Pancreas (tissue), 10 donors: ENCODE measurements at places on chromosomes 1 and 21. TPM values are rescaled to one million over a fixed set of nuclear protein-coding genes. Genes with fewer than 3 reads are reported as not detected.

DNA sequence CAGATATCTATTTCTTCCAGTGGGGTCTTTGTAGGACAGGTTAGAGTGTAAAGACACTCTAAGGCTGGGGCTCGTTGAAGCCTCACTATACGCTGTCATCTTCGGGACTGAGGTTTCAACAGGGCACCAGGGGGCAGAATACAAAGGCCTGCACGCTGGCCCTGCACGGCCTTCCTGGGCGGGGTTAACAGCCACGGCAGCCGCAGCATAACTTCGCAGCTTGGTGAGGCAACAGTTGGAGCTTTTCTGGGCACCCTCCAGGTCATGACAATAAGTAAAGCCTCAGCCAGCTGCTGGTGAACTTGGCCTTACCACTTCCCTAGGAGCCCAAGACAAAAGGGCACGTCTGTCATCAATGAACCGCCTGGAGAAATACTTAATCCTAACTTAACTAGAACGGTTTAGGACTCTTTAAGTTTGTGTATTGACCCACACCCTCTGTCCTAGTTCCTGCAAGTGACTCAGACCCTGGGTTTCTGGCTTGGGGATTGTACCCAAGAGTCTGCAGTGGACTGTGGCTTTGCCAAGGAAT, 2.3 kb upstream of the RUNX1 start:
- peak; percentile 79 for DNase-seq
- H3K4me1 ChIP-seq, result no peaks in the 10 kb centered on the region
- H3K4me3 ChIP-seq, result no peak overlapping the region
- no peaks in the 10 kb centered on the region for H3K27me3 ChIP-seq
- H3K36me3 ChIP-seq, result no peaks in the 10 kb centered on the region
- no peak overlapping the region for H3K27ac ChIP-seq

DNA sequence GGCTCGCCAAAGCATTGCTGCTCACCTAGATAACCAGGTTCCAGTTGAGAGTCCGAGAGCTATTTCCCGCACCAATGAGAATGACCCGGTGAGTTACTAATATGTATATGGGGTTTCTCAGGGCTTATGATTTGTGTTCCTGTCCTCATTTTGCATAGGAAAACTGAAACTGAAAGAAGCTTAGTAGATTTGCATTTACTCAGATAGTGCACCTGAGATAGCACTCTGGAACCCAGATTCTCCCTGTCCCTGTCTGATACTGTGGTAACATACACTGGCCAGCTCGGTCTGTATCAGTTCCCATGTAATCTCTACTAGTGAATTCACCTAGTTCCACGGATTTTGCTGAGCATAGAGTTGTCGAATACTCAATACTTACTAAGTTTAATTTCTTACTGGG, 28.1 kb downstream of the DAP3 start:
- no peak for DNase-seq
- no peaks in the 10 kb centered on the region for H3K27me3 ChIP-seq
- no peak overlapping the region for H3K4me3 ChIP-seq

- no peaks in the 10 kb centered on the region for H3K27me3 ChIP-seq
- H3K27ac ChIP-seq, result peak overlapping the region; percentile 69
- no peaks in the 10 kb centered on the region for H3K36me3 ChIP-seq
- no peak for DNase-seq
Measured at GRCh38 chr1:223732993-223733798, 20.9 kb downstream of the CAPN2 start.

- no peaks in the 10 kb centered on the region for H3K4me1 ChIP-seq
- no peak overlapping the region for H3K27ac ChIP-seq
- H3K27me3 ChIP-seq, result no peaks in the 10 kb centered on the region
Measured at GRCh38 chr1:34342334-34342733, 165.6 kb downstream of the C1orf94 start.

The ZNF692 gene
- total RNA-seq, result 36.5 TPM

The LENEP gene
- total RNA-seq, result not detected
